ENCODE measurements at places on chromosomes 6 and 20. TPM values are rescaled to one million over a fixed set of nuclear protein-coding genes. Genes with fewer than 3 reads are reported as not detected.

DNA sequence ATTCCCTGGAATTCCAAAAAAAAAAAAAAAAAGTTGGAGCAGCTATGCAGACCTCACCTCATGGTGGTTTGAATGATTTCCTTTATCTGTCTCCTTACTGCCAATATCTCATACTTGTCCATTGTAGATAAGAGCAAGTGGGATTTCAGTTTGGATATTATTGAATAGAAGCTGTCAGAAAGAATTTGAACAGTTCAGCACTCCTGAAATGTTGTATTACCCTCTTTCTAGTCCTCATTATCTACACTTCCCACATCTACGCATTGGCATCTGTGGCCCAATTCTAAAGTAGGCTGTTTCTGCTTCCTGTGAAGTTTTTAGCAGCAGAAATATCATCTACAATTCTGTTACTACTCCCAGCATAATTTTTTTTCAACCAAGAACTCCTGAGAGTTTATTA, 68.2 kb upstream of the KHDRBS2 start:
- DNase-seq, result no peak
- no peaks in the 10 kb centered on the region for H3K27me3 ChIP-seq
- no peak overlapping the region for H3K4me3 ChIP-seq
- no peaks in the 10 kb centered on the region for H3K4me1 ChIP-seq

GRCh38 chr6:12761376-12762115, 45.0 kb downstream of the PHACTR1 start:
- no peak overlapping the region for H3K27ac ChIP-seq
- H3K4me3 ChIP-seq, result no peak overlapping the region
- H3K4me1 ChIP-seq, result no peaks in the 10 kb centered on the region
- peak; percentile 28 for DNase-seq
- H3K27me3 ChIP-seq, result peaks cover 70% of the 10 kb centered on the region

GRCh38 chr6:144718431-144718830, 433.3 kb downstream of the UTRN start:
- no peaks in the 10 kb centered on the region for H3K27me3 ChIP-seq
- no peak for DNase-seq
- H3K4me3 ChIP-seq, result no peak overlapping the region
- H3K27ac ChIP-seq, result no peak overlapping the region
- no peaks in the 10 kb centered on the region for H3K36me3 ChIP-seq

DNA sequence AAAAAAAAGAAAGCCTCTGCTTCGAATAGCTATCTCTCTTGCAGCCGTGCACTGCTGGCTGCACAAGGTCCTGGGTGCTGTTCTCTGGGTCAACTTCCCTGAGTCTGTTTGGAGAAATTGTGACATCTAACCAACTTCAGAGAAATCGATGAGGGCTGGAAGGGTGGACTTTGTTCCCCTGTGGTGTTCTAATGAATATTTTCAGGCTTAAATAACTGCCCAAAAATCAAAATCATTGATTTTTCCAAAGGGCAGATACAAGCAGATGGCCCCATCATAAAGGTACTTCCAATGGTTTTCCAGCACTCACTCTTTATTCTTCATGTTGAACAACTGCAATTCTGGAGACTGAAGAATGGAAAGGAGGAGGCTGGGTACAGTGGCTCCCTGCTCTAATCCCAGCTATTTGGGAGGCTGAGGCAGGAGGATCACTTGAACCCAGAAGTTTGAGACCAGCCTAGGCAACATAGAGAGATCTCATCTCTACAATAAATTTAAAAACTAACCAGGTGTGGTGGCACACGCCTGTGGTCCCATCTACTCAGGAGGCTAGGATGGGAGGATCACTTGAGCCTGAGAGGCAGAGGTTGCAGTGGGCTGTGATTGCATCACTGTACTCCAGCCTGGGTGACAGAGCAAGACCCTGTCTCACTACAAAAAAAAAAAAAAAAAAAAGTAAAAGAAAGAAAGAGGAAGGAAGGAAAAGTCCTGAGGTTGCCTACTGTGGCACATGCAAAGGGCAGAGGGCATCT, 59.1 kb downstream of the FOXA2 start:
- no peaks in the 10 kb centered on the region for H3K36me3 ChIP-seq
- no peak for DNase-seq
- peaks cover 6% of the 10 kb centered on the region for H3K27me3 ChIP-seq
- H3K27ac ChIP-seq, result no peak overlapping the region
- H3K4me1 ChIP-seq, result no peaks in the 10 kb centered on the region

TFAP2B gene
- total RNA-seq, result 0.56 TPM

DNA sequence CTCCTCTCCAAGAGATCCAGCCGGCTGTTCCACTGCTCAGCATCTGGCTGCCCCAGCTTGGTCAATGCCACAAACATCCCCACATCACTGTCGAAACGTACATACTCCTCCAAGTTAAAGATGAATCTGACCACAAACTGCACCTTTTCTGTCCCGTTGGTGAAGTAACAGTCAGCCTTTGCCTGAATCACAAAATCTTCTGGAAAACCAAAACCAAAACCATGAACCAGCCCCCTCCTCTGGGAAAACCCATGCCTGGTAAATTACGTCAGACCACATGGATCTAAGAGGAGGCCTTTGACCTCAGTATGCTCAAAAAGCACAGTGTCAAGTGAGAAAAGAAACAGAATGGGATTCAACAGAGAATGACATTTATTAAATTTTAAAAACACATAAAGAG, 1.7 kb downstream of the HLA-DOB start:
- no peaks in the 10 kb centered on the region for H3K27me3 ChIP-seq
- H3K27ac ChIP-seq, result no peak overlapping the region
- H3K4me3 ChIP-seq, result no peak overlapping the region
- no peak for DNase-seq

DNA sequence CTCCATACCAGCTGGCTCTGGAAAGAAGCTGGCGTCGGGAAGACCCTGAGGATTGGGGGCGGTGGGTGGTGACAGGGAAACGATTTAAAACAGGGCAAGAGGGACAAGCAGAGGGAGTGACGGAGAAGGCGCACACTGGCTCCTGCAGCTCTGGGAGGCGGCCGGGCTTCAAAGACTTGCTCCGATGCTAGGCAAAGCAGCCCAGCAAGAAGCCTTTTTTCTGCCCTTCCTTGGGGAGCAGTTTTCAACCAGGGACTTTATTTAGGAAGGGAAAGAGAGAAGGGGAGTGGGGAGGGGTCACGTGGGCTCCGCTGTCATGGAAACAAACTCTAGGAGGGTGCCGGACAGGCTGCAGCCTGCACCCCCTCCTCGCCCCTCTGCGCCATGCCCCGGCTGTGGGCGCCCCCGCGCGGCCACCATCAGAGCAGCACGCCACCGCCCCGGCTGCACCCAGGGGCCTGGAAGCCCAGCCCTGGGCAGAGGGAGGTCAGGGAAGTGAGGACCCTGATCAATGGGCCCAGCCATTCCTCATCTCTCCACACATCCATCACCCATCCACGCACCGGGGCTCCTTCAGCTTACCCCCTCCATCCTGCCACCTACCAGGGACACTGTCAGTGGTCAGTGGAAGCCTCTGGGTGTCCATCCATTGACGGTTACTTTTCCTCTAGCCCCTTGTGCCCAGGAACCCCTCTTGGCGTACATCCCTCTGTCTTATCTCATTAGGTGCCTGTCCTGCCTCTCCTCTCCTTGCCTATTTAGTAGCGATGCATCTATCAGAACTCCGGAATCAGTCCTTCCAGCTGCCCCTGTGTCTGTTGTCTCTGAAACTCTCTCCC, 66.6 kb upstream of the CCDC167 start:
- peak; percentile 54 for DNase-seq
- no peak overlapping the region for H3K27ac ChIP-seq
- peaks cover 3% of the 10 kb centered on the region for H3K27me3 ChIP-seq
- no peaks in the 10 kb centered on the region for H3K36me3 ChIP-seq
- H3K4me3 ChIP-seq, result peak overlapping the region; percentile 38

- no peak for DNase-seq
- no peak overlapping the region for H3K27ac ChIP-seq
- no peak overlapping the region for H3K4me3 ChIP-seq
- no peaks in the 10 kb centered on the region for H3K27me3 ChIP-seq
- no peaks in the 10 kb centered on the region for H3K36me3 ChIP-seq
- no peaks in the 10 kb centered on the region for H3K4me1 ChIP-seq
Observed at GRCh38 chr6:38573801-38574395, 65.8 kb downstream of the BTBD9 start.

Measured in A673 (cell line).